ENCODE measurements at places on chromosomes 1 and 21. TPM values are rescaled to one million over a fixed set of nuclear protein-coding genes. Genes with fewer than 3 reads are reported as not detected.

Gene STYXL2
- total RNA-seq, result not detected

DNA sequence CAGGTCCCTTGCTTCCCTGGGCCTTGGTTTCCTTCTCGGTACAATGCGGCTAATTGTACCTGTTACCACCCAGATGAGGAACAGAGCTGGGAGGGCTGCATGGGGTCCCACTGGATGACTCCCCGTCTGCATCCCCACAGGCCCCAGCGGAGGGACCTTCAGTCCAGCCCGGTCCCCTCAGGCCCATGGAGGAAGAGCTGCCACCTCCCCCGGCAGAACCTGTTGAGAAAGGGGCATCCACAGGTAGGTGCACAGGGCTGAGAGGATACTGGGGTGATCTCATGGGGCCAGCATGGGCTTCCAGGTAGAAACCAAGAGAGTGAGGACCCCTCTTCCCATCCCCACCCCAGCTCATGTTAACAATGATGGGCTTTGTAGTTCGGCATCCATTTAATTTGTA, 9.8 kb downstream of the FBLIM1 start:
- no peak for DNase-seq
- H3K27ac ChIP-seq, result no peak overlapping the region
- no peaks in the 10 kb centered on the region for H3K36me3 ChIP-seq

DNA sequence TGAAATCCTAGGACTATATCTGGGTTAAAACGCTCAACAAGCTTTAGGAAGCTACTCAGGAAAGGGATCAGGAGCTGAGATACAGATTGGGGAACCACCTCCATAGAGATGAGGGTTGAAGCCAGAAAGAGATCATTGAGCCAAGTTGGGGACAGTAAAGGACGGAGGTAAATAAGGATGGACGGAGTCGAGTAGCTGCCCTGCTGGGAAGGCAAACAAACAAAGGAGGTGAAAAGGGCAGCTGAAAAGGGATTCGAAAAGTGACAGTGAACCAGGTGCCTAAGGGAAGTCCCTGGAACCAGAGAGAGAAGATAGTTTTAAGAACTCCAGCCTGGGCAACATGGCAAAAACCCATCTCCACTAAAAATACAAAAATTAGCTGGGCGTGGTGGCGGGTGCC, 6.3 kb upstream of the CAMSAP2 start:
- no peaks in the 10 kb centered on the region for H3K27me3 ChIP-seq
- no peak overlapping the region for H3K27ac ChIP-seq
- DNase-seq, result no peak
- H3K4me3 ChIP-seq, result no peak overlapping the region
- H3K36me3 ChIP-seq, result no peaks in the 10 kb centered on the region

- H3K4me1 ChIP-seq, result peaks cover 3% of the 10 kb centered on the region
- DNase-seq, result no peak
- H3K27me3 ChIP-seq, result no peaks in the 10 kb centered on the region
- H3K4me3 ChIP-seq, result no peak overlapping the region
These were observed 53.8 kb downstream of the TRIM11 start for GRCh38 chr1:228352677-228353481.

DNA sequence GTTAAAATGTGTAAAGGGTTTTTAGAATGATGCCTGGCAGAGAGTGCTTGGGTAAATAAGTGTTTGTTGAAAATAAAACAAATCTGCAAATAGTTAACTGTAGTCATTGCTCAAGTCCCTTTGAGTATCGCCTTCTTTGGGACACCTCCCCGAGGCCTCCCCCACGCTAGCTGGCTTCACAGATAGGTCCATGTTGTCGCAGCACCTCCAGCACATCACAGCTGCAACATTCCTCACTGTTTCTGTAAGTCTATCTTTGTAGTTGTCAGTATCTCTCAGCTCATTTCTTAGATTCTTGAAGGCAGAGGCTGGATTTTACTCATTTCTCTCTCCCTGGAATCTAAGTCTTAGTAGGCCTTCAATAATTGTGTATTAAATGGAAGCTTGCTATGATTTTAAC, 1.6 kb upstream of the STUM start:
- H3K4me1 ChIP-seq, result peaks cover 25% of the 10 kb centered on the region
- no peak overlapping the region for H3K27ac ChIP-seq
- no peak for DNase-seq
- H3K27me3 ChIP-seq, result peaks cover 29% of the 10 kb centered on the region
- no peaks in the 10 kb centered on the region for H3K36me3 ChIP-seq
- H3K4me3 ChIP-seq, result no peak overlapping the region

DNA sequence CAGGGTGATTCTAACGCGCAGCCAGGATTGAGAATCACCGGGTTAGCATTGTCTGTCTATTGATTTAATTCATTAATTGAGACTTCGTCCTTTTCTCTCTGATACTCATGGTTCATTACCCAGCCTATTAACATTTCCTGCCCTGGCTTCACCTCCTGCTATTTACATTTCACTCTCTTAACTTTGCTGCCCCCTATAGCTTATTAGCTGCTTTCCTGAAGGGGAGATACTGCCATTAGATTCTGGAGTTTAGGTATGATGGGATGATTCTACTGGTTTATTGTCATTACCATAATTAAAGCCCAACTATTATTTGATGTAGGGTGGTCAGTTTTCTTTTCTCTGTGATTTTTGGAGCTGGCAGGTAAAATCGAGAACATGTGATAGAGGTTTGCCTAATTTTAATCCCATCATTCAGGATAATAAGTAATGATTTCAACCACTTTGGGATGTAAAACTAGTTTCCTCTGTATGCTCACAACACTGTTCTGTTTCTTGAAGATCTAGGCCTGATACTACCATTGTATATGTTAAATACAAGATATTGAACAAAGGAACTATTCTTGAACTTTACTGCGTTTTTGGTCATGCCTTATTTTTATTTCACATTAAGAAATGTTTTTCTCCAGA, 6.4 kb downstream of the PPP2R5A start:
- no peak overlapping the region for H3K4me3 ChIP-seq
- H3K27ac ChIP-seq, result no peak overlapping the region
- peaks cover 4% of the 10 kb centered on the region for H3K36me3 ChIP-seq
- H3K27me3 ChIP-seq, result no peaks in the 10 kb centered on the region
- no peak for DNase-seq
- peaks cover 17% of the 10 kb centered on the region for H3K4me1 ChIP-seq

- H3K27ac ChIP-seq, result no peak overlapping the region
- DNase-seq, result no peak
- H3K4me3 ChIP-seq, result no peak overlapping the region
- H3K4me1 ChIP-seq, result peaks cover 27% of the 10 kb centered on the region
- H3K27me3 ChIP-seq, result no peaks in the 10 kb centered on the region
These were observed 28.0 kb downstream of the RRP1 start for GRCh38 chr21:43817157-43818086.

DNA sequence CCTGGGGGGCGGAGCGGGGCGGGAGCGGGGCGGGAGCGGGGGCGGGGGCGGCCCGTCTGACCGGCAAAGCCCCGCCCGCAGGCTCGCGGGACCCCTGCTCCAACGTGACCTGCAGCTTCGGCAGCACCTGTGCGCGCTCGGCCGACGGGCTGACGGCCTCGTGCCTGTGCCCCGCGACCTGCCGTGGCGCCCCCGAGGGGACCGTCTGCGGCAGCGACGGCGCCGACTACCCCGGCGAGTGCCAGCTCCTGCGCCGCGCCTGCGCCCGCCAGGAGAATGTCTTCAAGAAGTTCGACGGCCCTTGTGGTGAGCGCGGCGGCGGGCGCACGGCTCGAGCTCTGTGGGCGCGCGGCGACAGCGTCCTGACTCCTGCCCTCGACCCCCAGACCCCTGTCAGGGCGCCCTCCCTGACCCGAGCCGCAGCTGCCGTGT, 21.2 kb downstream of the AGRN start:
- H3K27me3 ChIP-seq, result peaks cover 8% of the 10 kb centered on the region
- H3K4me3 ChIP-seq, result no peak overlapping the region
- no peaks in the 10 kb centered on the region for H3K36me3 ChIP-seq
- DNase-seq, result no peak
- no peak overlapping the region for H3K27ac ChIP-seq

GRCh38 chr1:172990598-172991215, 60.0 kb downstream of the TNFSF18 start:
- H3K4me1 ChIP-seq, result no peaks in the 10 kb centered on the region
- H3K27me3 ChIP-seq, result no peaks in the 10 kb centered on the region
- DNase-seq, result no peak
- no peak overlapping the region for H3K4me3 ChIP-seq
- no peaks in the 10 kb centered on the region for H3K36me3 ChIP-seq

Gene GBP4
- total RNA-seq, result 62.1 TPM

Gene UBR4
- 139 TPM for total RNA-seq

Gene NFYC
- total RNA-seq, result 48.5 TPM

DNA sequence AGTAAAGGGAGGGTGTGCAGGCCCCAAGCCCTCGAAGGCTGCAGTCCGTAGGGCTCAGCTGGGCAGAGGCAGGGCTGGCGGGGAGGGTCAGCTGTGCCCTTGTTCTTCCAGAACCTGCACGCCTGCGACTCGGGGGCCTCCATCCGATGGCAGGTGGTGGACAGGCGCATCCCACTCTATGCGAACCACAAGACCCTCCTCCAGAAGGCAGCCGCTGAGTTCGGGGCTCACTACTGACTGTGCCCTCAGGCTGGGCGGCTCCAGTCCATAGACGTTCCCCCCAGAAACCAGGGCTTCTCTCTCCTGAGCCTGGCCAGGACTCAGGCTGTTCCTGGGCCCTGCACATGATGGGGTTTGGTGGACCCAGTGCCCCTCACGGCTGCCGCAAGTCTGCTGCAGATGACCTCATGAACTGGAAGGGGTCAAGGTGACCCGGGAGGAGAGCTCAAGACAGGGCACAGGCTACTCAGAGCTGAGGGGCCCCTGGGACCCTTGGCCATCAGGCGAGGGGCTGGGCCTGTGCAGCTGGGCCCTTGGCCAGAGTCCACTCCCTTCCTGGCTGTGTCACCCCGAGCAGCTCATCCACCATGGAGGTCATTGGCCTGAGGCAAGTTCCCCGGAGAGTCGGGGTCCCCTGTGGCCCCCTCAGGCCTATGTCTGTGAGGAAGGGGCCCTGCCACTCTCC, 13.6 kb upstream of the LRRC3 start:
- peaks cover 5% of the 10 kb centered on the region for H3K36me3 ChIP-seq
- no peaks in the 10 kb centered on the region for H3K27me3 ChIP-seq
- DNase-seq, result no peak
- H3K4me3 ChIP-seq, result no peak overlapping the region
- no peaks in the 10 kb centered on the region for H3K4me1 ChIP-seq
- no peak overlapping the region for H3K27ac ChIP-seq

DNA sequence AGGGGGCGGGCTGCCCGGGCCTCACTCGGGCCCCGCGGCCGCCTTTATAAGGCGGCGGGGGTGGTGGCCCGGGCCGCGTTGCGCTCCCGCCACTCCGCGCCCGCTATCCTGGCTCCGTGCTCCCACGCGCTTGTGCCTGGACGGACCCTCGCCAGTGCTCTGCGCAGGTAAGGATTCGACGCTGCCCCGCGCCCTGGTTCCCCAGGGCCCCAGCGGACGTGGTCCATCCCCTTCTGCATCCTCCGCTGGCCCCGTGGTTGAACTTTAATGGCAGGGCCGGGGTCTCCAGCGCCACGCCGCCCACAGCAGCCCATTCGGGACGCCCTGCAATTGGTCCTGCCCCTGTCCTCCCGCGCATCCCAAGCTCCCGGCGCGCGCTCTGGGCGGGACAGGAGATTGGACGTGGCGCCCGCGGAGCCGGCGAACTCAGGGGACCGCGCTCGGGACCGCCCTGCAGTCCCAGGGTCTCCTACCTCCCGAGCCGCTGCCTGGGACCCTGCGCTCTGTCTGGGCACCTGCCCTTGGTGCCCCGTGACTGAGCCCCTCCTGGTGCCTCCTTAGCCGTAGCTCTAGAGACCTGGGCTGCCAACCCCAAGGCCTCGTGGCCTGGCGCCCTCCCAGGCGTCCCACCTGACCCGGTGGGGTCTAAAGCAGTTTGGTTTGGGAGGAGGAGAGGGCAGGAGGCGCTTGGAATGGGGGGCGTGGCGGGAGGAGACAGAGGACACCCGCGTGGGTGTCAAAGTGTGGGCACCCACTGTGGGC, at the start of gene ALPL:
Gene ALPL, plus strand, starts transcription at position 73 of the 762 bp plus-strand sequence. CDS start 44,659 bp downstream, outside the sequence.
- H3K4me3 ChIP-seq, result no peak within 1 kb of the TSS
- H3K27me3 ChIP-seq, result peaks cover 16% of the 10 kb centered on the region
- no peak within 1 kb of the TSS for H3K27ac ChIP-seq
- no peaks in the 10 kb centered on the region for H3K36me3 ChIP-seq
- peaks cover 14% of the 10 kb centered on the region for H3K4me1 ChIP-seq
- no peak for DNase-seq

Gene CYP4A22
- not detected for total RNA-seq

Gene ALG14
- total RNA-seq, result 1.1 TPM

DNA sequence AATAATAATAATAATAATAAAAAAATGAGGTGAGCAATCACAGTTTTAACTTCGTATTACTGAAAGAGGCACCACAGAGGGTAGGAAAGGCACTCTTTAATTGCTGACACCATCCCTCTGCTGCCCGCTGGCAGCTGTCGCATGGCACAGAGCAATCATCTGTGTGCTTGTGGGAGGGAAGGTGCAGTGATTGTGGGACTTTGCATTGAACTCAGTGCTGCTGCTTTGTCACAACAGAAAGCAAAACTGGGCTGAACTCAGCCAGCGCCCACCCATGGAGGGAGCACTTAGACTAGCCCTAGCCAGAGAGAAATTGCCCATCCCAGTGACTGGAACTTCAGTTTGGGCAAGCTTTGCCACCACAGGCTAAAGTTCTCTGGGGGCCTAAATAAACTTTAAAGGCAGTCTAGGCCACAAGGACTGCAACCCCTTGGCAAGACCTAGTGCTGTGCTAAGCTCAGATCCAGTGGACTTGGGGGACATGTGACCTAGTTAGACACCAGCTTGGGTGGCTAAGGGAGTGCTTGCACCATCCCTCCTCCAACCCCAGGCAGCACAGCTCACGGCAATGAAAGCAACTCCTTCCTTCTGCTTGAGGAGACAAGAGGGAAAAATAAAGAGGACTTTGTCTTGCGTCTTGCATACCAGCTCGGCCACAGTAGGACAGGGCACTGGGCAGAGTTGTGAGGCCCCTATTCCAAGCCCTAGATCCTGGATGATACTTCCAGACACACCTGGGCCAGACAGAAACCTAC, 59.3 kb downstream of the WDR4 start:
- H3K36me3 ChIP-seq, result no peaks in the 10 kb centered on the region
- H3K27me3 ChIP-seq, result peaks cover 20% of the 10 kb centered on the region
- no peak for DNase-seq
- no peaks in the 10 kb centered on the region for H3K4me1 ChIP-seq

DNA sequence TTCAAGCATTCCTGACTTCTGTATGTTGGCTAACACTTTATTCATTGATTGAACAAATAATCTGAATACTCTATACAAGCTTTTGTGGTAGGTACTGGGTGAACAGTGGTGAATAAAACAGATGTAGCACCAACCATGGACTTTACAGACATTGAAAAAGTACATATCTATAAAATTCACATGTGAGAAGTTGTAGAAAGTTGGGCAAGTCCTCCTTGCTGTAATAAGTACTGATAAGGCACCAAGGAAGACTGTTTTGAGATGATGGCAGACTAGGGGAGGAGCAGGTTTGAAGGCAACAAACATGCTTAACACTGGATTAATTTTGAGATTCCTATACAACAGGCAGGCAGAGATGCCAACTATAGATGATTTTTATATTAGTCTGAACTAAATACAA, 42.4 kb downstream of the RNF2 start:
- H3K27me3 ChIP-seq, result no peaks in the 10 kb centered on the region
- H3K4me3 ChIP-seq, result no peak overlapping the region
- no peak overlapping the region for H3K27ac ChIP-seq
- DNase-seq, result no peak
- H3K4me1 ChIP-seq, result no peaks in the 10 kb centered on the region

Gene NECAP2
- total RNA-seq, result 62.1 TPM

GRCh38 chr1:164361927-164362326, 197.1 kb upstream of the PBX1 start:
- H3K36me3 ChIP-seq, result no peaks in the 10 kb centered on the region
- no peak overlapping the region for H3K4me3 ChIP-seq
- H3K27ac ChIP-seq, result no peak overlapping the region
